Mesenchymal stem cell (in vitro differentiated cells and primary cell): ENCODE measurements at places on chromosomes 3 and 15.

GRCh38 chr3:14943042-14943441, 4.3 kb upstream of the NR2C2 start:
- DNase-seq, result no peak

DNA sequence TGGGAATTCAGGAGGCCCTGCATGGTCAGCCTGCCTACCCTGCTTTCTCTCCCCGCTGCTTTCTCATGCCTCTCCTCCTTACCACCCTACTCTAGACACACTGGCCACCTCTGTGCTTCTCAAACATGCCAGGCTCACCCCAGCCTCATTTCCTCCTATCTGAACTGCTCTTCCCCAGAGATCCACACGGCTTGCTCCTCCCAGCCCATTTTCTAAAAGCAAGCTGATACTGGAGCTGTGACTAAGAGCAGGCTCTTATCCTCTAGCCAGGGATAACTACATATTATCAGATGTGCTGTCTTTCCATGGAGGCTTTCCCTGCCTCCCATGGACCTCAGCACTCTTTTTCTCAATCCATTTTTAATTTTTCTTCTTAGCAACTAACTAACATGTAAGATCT, 85.9 kb downstream of the BOC start:
- DNase-seq, result no peak

DNA sequence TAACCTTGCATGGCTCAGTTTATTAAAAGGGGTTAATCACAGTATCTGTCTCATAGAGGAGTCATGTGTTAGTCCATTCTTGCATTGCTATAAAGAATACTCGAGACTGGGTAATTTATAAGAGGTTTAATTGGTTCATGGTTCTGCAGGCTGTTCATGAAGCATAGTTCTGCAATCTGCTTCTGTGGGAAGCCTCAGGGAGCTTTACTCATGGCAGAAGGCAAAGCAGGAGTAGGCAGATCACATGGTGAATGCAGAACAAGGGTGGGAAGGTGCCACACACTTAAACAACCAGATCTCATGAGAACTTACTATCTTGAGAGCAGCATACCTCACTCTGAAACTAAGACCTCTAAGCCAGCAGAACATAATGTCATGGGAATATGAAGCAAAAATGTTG, 42.2 kb upstream of the PTX3 start:
- no peak for DNase-seq

GRCh38 chr3:65855370-65856100, 183.2 kb downstream of the MAGI1 start:
- peak; percentile 51 for DNase-seq

DNA sequence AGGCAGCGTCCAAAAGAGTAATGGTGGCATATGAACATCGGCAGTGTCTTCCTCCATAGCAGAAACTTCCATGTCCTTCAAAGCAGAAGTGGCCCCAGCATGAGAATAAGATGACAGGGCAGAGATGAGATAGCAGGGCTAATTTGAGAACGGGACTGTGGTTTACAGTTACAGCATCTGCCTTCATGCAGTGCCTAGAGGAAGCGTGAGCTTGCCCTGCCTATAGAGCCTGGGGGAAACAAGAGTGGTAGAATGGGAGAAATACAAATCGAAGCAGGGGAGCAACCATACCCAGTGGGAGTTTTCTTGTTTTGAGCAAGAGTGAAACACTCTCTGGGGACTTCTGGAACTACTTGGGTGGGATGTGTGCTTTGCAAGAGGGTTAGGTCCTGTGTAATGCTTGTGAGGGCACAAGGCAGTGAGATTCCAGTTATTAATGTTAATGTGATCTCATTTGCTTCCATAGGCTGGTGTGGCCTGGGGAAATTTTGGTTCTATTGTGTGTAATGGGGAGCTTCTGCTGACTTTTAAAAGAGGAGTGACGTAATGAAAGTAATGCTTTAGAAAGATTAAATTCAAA, 616.9 kb downstream of the ZIC1 start:
- no peak for DNase-seq
